Suppressor macrophage (primary cell): ENCODE measurements at places on chromosomes 13 and 19.

DNA sequence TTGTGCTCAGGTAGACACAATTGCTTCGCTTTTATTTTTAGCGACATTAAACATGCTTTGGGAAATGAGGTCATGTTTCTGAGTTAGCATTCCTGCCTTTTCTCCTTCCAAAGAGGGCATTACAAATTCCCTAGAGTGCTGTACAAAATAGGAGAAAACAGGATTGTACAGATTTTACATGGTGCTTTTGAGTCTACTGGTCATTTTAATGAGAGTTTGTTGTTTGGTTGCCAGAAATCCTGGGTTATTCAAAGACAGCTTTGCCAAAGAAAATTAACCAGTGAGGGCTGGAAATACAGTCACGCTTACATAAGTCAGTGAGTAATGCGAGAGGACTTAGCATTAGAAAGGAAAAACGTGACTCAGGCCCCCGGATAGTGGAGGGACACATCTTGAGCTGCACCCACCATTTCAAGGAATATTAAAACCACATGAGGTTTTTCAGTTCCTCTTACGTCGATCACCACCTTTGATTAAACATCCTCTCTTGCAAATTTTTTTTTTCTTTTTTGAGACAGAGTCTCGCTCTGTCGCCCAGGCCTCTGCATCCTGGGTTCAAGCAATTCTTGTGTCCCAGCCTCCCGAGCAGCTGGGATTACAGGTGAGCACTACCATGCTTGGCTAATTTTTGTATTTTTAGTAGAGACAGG lies 55.4 kb downstream of the SACS start:
- DNase-seq, result peak; percentile 43

DNA sequence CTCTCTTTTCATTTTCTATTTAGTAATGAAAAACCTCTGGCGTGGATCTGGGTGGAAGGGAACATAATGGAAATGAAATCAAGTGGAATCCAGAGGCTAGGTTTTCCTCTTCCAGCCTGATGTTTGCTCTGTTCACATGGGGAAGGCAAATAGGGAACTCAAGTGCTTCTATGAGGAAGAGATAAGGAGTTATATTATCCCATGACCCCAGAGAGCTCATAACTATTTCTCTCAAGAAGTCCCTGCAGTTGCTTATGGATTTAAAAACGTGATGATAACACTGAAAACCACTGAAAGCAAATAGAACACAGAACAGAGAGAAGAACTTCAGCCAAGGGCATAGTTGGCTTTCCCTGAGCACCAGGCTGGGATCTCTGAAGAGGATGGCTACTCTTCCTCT lies 157.8 kb downstream of the B3GLCT start:
- DNase-seq, result no peak

GRCh38 chr19:51507640-51508058 lies 6.0 kb upstream of the SIGLEC12 start:
- DNase-seq, result peak; percentile 66

GRCh38 chr13:26255691-26256277 lies 1.9 kb downstream of the CDK8 start:
- DNase-seq, result peak; percentile 4

- no peak for DNase-seq
These were observed 5.4 kb downstream of the MAP1S start for GRCh38 chr19:17724655-17725054.

- DNase-seq, result no peak
These were observed 10.9 kb downstream of the DPP9 start for GRCh38 chr19:4712771-4713170.

DNA sequence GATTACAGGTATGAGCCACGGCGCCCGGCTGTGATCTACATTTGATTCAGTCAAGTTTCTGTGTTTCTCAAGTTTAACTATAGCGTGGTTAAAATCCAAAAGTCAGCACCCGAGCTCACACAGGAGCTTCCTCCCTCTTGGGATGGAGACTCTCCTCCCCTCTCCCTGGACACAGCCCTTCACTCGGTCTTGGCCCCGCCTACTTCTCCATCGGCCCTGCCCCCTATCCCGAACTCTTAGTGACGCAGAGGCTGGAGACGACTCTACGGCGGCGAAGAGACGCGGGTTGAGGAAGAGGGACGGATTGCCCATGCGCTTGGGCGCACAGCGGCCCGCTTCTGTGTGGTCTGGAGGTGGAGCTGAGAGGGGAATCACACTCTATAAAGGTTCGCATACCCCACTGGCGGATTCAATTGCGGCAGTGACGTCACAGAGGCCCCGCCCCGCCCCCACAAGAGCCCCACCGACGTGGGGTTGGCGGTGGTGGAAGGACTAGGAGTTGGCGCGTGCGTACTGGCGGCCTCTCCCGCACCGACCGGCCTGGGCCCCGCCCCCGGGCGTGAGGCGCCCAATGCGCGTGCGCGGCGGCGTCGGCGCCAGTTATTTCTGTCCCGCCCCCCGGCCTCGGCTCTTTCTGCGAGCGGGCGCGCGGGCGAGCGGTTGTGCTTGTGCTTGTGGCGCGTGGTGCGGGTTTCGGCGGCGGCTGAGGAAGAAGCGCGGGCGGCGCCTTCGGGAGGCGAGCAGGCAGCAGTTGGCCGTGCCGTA lies at the start of gene TRIM28:
Gene TRIM28 (plus strand): TSS at position 239 of the 765 bp plus-strand sequence. CDS start 694 bp downstream, outside the sequence.
- peak; percentile 99 for DNase-seq

GRCh38 chr13:90974249-90974975 lies 373.1 kb upstream of the MIR17HG start:
- no peak for DNase-seq

DNA sequence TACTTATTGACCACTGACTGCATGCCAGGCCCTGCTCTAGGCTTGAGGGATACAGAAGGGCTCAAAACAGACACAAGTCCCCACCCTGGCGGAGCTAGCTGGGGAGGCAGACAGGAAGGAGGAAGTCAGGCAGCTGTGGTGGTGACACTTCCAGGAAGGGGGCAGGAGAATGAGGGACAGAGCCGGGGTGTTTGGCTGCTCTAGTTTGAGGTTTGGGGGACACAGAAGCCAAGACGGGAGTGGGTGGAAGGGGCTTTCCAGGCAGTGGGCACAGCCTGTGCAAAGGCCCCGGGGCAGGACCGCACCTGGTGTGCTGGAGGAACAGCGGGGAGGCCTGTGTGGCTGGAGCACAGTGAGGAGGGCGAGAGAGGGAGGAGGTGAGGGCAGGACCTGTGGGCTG lies 4.0 kb downstream of the MRPL54 start:
- DNase-seq, result no peak

- no peak for DNase-seq
These were observed 13.7 kb downstream of the EPHX3 start for GRCh38 chr19:15218501-15218900.

- DNase-seq, result no peak
These were observed 618.2 kb downstream of the UQCRFS1 start for GRCh38 chr19:28594737-28595136.

DNA sequence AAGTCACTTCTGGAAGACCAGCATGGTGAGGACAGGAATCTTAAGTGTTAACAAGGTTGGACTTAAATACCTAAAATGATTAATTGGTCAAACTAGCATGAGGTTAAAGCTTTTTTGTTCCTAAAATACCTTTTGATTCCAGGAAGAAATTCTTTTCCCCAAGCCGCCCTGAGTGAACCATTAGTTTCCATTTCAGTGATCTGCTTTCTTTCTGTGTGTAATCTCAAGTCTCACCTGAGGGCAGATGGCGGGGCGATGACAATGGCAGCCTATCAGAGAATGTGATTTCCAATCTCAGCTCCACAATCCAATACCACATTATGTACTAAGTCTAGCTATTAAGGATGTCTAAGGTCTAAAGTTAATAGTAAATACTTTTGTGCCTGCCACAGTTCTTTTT lies 390.9 kb upstream of the SGCG start:
- no peak for DNase-seq

- no peak for DNase-seq
These were observed 21.5 kb downstream of the CYSLTR2 start for GRCh38 chr13:48675247-48675646.

GRCh38 chr19:19423322-19423721 lies 17.8 kb downstream of the GATAD2A start:
- no peak for DNase-seq

DNA sequence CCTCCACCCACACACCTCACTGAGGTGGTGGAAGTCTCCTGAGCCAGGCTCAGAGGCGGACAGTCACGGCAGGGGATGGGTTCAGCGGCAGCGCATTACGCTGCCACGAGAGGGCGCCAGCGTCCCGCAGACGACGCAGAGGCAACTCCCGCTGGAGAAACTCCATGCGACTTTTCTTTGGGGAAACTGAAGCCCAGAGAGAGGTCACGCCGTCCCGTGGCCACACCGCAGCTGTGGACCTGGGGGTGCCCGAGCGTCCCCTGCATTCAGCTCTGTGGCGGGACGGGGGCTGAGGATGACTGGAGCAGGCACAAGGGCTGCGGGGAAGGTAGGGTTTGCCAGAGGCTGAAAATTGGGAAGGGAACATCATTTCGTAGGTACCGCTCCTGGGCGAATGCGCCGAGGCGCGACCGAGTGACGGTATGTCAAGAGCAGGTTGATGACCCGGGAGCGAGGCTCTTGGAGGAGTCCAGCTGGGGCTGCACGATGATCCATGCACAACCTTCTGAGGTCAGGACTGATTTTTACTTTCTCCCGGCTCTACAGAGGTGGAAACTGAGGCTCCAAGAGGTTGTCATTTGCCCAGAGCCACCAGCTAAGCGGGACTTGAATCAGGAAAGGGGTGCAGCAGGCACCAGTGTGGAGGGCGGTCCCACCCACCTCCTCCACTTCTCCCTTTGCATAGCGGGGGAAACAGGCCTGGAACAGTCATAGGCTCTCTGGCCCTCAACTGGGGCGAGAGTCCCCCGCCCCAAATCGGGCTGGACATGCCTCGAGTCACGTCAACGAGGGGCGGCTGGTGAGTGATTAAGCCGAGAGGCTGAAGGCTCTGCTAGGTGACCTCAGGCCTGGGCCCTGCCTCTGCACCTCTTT lies 690 bp upstream of the ARRDC2 start:
- DNase-seq, result peak; percentile 94

DNA sequence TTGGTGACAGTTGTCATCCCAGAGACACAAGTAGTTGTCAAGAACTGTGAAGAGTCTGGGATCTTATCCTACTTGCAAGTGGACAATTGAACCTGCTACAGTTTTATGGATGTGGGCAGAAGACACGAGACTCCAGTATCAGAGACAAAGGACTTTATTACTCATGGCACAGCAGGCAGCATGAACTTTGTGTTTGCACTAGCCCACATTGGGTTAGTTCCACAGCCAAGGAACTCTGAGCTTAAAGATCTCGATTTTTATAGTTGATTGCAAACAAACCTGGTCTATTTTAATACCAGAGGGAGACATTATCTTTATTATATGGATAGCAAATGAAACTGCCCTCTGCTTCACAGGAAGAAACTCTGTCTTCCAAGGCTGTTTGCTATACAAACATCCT lies 16.0 kb upstream of the TPM4 start:
- no peak for DNase-seq

GRCh38 chr13:30928978-30929377 lies 3.5 kb upstream of the TEX26 start:
- no peak for DNase-seq

GRCh38 chr13:110027470-110028240 lies 241.3 kb upstream of the IRS2 start:
- no peak for DNase-seq

- peak; percentile 43 for DNase-seq
These were observed 9.3 kb upstream of the FRY start for GRCh38 chr13:32022311-32022710.

DNA sequence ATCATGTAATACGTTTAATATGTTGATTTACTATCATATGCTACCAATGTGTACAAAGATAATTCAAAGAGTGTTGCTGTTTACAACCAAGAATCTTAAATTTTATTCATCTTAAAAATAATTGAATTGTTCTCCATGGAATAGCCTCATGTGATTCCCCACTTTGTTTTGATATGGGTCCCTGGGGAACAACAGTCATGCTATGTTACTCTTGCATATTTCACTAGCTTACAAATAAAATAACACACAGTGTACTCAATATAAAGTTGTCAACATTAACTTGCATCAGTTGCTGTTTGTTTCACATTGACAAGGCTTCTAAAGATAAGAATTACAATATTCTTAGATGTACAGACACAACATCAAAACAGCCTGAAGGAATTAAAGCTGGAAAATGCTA lies 2.3 kb downstream of the ENOX1 start:
- DNase-seq, result no peak

GRCh38 chr13:24308068-24308445 lies 1.3 kb upstream of the C1QTNF9 start:
- no peak for DNase-seq

GRCh38 chr13:92256211-92256610 lies 857.8 kb downstream of the GPC5 start:
- DNase-seq, result no peak

DNA sequence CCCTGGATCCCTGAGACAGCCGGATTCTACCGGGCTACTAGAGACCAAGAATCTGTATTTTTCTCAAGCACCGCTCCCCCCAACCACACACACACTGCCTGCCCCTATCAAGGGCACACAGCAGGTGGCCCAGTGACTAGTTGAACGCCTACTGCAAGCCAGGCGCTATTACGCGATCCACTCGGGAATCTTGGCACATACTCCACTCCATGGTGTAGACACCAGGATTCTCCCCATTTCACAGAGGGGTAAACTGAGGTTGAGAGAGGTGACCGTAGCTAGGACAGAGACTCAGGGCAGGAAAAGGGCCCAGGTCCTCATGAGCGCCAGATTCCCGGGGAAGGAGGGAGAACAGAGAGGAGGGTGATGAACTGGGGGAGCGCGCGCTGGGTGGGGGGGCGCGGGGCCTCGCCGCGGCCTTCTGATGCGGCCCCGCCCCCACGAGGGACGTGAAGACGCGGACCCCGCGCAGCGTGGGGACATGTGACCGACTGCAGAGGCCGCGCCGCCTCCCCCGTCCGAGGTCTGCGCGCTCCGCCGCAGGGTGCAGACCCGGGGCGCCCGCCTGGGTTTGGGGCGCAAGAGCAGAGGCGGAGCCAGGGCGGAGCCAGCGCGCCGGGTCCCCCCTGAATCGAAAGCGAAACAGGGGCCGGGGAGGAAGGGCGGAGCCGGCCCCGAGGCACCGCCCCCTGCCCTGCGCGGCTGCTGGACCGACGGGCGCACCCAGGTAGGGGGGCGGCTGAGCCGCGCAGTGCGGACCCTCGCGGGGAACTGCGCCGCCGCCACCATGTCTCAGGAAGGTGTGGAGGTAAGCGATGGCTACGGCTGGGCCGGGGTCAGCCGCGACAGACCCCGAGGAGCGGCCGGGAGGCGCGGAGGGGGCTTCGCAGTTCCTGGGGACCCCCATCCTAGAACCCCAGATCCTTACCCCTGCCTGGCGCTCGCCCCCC lies at the start of gene SHFL:
Gene SHFL (plus strand): TSS at position 677 of the 950 bp plus-strand sequence. CDS start 111 bp downstream, at position 788.
- DNase-seq, result peak; percentile 75

DNA sequence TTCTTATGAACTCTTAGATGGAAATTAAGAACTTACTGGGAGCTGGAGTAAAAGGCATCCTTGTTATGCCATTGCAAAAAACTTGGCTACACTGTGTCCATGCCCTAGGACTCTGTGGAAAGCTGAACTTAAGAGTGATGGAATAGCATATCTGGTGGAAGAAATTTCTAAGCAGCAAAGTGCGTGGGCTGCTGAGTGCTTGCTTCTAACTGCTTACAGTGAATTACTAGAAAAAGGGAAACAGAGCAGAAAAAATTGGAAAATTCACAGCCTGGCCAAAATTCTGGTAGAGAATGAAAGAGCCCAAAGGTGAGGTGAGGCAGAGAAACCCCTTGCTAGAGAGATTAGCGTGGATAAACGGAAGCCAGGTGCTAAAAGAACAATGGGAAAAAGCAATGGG lies 44.3 kb downstream of the ALOX5AP start:
- DNase-seq, result peak; percentile 40

GRCh38 chr13:93811071-93811737 lies 584.6 kb downstream of the GPC6 start:
- DNase-seq, result no peak

GRCh38 chr19:38130399-38130798 lies 93.6 kb downstream of the DPF1 start:
- DNase-seq, result no peak
